Cortex of kidney (tissue), 1 donor: ENCODE measurements at places on chromosomes 13 and 19.

DNA sequence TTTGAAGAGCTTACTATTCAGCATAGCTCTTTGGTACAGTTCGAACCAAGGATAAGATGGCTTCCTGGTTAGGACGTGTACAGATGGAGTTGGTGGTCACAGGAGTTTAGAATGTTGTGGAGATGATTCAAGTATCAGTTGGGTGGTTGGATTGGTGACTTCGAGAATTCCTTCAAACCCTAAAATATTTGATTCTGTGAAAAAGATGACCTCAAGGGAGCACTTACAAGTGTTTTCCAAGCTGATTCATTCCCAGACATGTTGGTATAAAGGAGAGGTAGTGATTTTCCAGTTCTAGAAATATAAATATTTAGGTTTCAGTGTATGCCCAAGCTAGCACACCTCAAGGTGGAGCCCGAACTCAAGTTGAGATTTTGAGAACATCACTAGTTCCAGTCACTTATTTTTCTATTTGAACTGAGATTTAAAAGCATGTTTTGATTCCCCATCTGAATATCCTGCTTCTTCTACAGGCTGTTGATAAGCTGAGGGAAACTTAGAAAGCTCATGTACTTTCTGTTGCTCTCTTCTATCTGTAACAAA is 306.1 kb downstream of the DCT start:
- no peak for DNase-seq

- DNase-seq: no peak
Measured at GRCh38 chr19:4660993-4661392, 9.1 kb downstream of the MYDGF start.

DNA sequence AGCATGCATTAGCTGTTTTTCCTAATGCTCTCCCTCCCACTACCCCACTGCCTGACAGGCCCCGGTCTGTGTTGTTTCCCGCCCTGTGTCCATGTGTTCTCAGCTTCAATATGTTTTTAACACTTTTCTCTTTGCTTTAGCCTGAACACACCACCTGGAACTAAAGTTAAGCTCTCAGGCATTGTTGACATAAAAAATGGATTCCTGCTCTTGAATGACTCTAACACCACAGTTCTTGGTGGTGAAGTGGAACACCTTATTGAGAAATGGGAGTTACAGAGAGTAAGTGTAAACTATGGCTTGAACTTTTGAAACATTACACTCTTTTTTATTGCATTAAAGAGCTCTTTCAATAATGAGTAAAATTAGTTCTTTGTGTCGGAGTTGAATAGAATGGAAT is 70.1 kb downstream of the TDRD3 start:
- DNase-seq: no peak

DNA sequence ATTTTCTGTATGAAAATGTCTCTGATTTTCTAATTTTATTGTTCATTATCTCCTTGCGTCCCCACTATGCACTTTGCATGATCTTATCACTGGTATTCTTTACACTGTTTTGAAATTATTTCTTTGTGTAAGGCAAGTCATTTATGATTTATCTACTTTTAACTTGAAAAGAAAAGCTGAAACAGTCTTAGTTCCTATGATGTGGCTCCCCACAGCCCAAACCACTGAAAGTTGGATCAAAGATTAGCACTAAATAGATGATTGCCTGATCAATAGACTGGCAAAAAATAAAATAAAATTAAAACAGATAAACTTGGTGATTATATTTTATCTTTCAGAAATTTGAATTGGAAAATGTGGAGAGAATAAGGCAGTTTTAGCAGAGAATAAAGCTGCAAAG is 1101.9 kb downstream of the PCDH9 start:
- DNase-seq: no peak

GRCh38 chr13:43544011-43544410 is 242.8 kb downstream of the ENOX1 start:
- no peak for DNase-seq

DNA sequence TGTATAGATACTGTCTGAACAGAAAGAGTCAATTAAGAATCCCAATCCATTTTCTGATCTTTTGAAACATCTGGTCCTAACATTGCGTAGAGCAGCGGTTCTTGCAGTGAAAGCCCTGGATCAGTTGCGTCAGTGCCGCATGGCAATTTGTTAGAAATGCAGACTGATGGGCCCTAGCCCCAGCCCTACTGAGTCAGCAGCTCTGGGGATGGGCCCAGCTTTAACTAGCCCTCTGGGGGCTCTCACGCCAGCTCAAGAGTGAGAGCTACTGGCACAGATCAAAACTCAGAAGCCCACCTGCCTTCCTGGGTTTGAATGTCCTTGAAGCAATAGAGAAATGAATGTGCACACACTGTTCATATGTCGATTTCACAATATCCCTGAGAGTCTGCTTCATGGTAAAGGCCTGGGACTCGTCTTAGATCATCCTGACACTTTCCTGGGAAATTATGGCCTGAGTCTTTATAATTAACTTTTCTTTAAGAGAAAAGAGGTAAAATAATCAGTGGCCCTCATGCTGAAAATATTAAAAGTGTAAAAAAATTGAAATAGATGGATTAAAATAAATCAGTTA is 206.8 kb upstream of the TMTC4 start:
- no peak for DNase-seq

DNA sequence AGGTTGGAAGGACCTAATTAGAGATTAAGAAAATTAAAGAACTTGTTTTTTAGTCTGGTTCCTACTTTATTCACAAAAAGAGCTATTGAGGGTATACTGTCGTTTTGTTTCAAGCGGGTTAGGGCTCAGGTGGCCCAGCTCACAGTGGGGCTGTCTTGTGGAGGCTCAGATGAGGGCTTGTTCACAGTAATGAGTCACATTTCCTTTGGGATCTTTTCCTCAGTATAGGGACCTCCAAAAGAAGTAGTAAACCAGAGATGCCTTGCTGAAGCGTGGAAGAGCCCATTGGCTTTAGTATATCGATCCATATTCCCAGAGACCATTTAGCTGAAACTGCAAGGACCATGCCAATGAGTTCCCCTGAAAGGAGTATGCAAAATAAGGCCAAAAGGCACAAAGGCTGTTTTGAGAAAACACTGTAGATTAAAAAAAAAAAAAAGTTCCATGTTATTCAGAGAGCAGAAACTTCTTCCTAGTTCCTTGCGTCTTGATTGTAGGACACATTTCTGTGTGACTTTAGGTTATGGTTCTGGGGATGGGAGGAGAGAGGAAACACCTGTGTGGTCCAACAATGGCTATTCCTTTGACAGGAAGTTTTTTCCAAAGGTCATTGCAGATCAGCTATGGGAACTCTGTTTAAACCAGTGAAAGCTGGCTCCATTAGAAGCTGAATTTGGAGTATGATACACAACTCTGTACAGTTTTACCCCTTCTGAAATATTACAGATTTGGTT is 32.8 kb upstream of the GPI start:
- no peak for DNase-seq
